ENCODE measurements at places on chromosomes 5 and 9.

- no peak for DNase-seq
Measured at GRCh38 chr5:55991768-55992486, 2.8 kb downstream of the IL6ST start.

DNA sequence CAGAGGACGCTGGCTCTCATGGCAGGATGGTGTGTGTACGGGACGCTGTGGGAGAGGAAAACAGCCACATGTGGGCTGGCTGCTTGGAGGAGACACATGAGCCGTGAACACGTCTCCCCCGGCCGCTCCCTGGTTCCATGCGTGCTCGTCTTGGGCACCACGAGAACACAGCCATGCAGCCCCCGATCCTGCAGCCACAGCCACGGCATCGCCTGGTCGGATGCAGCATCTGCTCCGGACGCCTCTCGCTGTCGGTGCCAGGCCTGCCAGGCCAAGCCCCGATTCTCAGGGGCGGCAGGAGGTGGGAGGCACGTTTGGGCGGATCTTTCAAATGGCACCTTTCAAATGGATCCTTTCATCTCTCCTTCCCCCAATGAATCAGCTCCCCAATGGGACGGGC, 3.2 kb downstream of the LCN10 start:
- DNase-seq, result no peak

DNA sequence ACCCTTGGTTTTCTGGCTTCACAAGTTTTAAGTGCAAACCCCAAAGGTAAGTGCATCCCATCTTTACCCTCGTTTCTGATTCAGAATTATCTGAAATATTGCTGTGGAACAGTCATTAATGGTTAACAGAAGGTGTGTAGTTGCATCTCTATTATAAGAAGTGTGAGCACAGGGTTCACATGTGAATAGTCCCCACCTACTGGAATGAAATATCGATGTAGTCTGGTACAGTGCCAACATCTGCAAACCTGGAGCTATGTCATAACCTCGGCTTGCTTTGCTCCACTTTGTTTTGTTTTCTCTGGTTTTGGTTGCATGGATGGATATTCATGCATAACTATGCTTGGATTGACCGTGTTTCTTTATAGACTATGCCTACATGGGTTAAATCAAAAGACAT, 12.6 kb downstream of the HTR4 start:
- no peak for DNase-seq

DNA sequence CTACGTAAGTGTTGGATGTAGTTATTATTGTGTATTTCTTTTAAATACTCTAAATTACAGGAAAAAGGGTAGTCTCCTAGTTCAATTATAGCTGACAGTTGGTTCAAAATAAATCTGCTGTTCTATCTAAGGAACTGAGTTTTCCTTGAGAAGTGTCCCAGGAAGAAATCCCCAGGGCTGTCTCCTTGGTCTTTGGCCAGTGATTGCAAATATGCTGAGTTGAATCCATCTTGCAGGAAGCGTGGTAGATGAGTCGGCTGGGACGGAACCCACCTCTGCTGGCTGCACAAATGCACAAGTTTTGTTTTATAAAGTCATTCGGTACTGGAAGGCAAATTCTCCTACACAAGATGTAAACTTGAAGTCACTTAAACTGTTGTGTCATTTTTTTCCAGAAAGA, 30.2 kb upstream of the HOMER1 start:
- DNase-seq, result no peak

DNA sequence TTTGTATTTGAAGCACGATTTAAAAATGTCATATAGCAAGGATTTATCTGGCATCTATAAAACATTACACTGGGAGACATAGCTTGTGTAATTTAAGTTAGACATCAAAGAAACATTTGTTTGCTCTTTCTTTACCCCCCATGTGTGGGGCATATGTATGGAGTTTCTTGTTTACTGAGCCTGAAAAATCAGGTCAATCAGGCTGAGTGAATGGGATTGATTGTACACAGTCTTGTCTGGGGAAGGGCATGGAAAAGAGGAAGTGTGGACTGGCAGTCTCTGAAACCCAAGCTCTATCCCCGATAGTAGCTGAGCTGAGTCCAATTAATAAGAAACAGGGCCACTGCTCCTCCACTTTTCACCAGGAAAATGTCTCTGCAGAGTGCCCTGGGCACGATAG, 49.4 kb downstream of the SLC46A2 start:
- DNase-seq, result no peak

DNA sequence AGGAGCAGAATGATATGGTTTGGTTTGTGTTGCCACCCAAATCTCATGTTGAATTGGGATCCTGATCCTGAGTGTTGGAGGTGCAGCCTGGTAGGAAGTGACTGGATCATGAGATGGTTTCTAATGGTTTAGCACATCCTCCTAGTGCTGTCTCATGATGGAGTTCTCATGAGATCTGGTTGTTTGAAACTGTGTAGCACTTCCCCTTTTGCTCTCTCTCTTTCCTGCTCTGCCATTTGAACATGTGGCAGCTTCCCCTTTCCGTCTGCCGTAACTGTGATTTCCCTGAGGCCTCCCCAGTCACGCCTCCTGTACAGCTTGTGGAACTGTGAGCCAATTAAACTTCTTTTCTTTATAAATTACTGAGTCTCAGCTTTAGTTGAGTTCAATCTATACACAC, 756.8 kb upstream of the CDH6 start:
- no peak for DNase-seq

DNA sequence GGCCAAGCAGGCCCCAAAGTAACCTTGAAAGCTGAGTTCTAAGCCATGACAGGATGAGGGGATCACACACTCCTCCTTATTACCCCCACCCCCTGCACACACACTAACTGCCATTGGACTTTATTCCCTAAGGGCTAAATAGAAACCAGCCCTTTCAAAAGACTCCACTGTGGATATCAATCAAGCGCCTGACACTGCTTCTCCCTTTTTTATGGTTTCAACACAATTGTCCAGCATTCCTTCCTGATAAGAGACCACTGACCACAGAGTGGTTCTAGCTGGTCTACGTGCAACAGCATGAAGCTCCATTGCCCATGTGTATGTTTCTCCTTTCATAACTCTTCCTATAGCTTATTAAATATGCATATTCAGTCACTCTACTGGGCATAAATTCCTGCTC, 34.7 kb downstream of the PAEP start:
- no peak for DNase-seq

GRCh38 chr5:115274584-115274983, 11.9 kb upstream of the PGGT1B start:
- DNase-seq, result no peak

DNA sequence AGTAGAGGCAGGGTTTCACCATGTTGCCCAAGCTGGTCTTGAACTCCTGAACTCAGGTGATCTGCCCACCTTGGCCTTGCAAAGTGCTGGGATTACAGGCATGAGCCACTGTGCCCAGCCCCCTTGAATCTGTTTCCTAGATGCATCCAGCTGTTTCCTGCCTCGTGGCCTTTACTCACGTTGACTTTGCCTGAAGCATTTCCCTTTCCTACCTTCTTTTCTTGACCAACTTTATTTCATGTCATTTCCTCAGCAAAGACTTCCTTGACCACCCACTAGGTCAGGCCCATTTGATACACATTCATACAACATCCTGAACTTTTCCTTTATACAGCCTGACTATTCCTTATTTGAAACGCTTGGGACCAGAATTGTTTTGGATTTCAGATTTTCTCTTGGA, 51.0 kb downstream of the DOCK2 start:
- DNase-seq, result no peak

DNA sequence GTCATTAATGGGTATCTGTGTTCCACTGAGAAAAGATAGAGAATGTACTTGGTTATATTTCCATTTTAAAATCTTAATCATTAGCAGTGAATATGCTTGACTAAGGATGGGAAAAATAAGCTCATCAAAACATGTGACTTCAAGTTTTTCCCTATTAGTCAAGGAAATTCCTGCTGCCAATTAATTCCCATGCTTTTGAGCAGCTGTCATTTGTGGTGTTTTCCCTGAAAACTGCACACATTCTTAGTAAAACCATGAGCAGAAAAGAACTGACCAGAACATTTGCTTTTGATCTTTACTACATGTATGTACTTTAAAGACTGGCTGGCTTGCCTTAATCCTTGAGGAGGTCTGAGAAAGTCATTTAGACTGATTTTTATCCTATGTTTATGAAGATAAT, 75.2 kb downstream of the AOPEP start:
- DNase-seq, result no peak

DNA sequence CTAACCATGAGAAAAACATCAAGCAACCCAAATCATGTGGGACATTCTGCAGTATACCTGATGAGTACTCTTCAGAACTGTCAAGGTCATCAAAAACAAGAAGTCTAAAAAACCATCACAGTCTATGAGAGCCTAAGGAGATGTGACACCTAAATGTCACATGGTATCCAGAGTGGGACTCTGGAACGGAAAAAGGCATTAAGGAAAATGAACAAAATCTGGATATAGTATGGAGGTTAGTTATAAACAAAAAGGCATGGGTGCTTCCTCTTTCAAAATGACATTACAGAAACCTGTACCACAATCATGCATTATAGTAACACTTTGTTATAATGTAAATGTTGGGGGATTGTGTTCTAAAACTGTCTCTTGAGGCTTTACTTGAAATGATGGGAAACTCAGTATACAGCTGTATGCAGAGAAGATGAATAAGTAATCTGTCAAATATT, 47.4 kb downstream of the PRKACG start:
- no peak for DNase-seq

- no peak for DNase-seq
Measured at GRCh38 chr9:121394292-121394691, 24.2 kb upstream of the STOM start.

GRCh38 chr5:76696251-76696650, 19.7 kb upstream of the F2R start:
- DNase-seq, result no peak

DNA sequence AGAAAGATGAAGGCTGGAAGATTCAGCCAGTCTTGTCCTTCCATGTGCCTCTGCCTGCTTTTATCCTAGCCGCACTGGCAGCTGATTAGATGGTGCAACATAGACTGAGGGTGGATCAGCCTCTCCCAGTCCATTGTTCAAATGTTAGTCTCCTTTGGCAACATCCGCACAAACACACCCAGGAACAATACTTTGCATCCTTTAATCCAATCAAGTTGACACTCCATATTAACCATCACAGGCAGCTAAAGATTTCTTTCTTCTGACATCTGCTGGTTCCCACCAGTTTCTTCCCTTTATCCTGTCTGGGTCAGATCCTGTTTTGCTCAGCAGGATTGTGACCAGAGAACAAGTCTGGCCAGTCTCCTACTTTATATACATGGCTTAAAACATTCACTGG, 276.5 kb upstream of the TYRP1 start:
- DNase-seq, result no peak

DNA sequence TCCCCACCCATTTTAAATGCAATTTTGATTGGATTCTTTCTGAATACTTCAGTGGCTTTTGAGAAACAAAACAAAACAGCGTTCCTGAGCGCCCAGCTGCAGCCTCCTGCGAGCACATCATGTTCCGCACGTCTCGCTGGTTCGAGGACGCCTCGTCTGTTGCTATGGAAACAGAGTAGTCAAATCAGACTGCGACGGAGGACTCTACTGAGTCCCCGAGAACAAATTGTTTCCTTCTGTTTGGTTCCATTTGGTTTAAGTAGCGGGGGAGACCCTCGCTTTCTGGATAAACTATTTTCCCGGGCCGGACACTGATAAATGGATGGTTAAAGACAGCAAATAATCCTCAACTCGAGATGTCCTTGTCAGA, 69.0 kb downstream of the SLC28A3 start:
- DNase-seq, result peak; percentile 17

DNA sequence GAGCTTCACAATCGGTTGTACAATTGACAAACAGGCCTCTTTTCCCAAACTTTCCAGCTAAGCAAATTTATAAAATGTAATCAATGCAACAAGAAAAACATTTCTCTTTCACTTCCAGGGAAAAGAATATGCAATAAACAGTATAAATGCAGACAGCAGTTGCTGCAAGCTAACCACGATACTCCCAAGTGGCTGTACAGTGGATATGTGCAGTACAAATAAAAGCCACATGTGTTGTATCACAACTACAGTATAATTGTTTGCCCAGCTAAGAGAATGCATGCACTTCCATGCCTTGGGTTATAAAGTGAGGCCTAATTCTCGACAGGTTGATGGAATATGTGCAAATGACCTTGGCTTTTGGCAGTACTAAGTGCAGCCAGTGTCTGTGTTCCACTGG, 16.7 kb upstream of the PDCL start:
- no peak for DNase-seq

GRCh38 chr9:22170990-22171670, 162.0 kb upstream of the CDKN2B start:
- no peak for DNase-seq

DNA sequence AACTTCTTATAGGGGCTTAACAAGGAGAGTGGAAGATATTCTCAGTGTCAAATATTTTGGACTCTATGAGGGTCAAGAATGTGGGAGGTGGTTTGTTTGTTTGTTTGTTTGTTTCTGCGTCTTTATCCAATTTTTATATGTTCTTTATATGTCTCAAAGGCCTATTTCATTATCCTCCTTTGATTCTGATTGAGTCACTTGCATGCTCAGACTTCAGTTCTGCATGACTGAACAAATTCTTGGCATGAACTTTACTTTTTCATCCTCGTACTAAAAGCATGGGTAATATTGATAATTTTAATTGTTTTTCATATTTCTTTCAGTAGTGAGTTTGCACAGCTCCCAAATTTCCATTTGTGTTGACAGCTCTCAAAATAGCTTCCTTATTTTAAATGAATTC, 19.2 kb upstream of the ERBIN start:
- no peak for DNase-seq

- no peak for DNase-seq
Measured at GRCh38 chr9:126862104-126862761, 1.8 kb downstream of the ZBTB34 start.

- peak; percentile 47 for DNase-seq
Measured at GRCh38 chr5:5340206-5340729, 82.2 kb upstream of the ICE1 start.

Measured in iPS DF 19.7 (cell line).